Activated CD4-positive, alpha-beta T cell treated with anti-CD3 and anti-CD28 coated beads, Interleukin-2, Interleukin-4, amounts not matched to agents 100 ng/mL and 50 ng/mL, durations not matched to agents 16 hours and 8 hours (primary cell): ENCODE measurements at places on chromosomes 4 and X.
A peak's percentile ranks its signal among the peaks of the same experiment; 100 is the strongest.

- no peak for DNase-seq
These were observed 100.2 kb upstream of the MED14 start for GRCh38 chrX:40835526-40835925.

DNA sequence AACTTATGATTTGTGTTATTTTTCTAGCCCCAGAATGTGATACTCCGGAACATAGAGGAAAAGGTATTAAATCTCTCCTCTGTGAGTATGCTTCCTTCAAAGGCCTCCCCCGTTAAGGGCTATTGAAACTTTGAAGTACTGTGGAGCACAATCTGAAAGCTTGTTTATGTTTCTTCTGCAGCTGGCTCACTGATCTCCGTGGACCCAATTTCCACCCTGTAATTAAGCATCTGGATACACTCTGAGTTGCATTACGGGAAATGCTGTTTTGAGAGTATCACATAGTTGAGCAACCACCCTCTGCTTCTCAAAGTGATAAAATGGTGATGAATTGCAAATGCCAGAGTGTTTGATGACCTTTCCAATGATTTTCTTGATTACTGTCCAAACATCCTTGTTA, 296.8 kb upstream of the PABPC5 start:
- no peak for DNase-seq

DNA sequence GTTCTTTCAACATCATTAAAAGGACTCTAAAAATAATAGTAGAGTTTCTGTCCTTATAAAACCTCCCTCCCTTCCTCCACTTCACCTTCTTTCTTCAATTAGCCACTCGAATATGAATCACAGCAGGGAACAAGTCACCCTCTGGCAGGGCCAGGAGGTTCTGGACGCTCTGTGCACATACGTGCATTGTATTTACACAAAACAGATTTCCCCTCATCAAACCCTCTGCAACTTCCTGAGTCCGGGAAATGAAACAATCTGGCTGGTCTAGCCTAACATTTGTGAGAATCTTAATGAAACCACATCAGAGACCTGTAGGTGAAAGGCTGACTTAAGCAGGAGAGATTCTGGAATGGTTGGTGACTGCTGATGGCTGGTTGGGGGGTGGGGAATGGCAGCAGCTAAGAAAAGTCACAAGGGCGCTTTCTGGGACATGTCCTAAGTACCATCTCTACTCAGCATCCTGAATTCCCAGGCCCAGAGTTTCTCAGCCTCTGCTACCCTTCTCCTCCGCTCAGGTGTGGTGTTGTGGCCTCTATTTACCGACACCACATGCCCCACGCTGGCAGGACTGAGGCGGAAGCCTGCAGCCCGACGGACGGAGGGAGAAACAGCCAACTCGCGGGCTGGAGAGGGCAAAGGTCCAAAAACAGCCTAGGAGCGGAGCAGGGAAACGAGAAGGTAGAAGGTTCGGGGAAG, 1.0 kb downstream of the ZDHHC9 start:
- DNase-seq, result no peak

DNA sequence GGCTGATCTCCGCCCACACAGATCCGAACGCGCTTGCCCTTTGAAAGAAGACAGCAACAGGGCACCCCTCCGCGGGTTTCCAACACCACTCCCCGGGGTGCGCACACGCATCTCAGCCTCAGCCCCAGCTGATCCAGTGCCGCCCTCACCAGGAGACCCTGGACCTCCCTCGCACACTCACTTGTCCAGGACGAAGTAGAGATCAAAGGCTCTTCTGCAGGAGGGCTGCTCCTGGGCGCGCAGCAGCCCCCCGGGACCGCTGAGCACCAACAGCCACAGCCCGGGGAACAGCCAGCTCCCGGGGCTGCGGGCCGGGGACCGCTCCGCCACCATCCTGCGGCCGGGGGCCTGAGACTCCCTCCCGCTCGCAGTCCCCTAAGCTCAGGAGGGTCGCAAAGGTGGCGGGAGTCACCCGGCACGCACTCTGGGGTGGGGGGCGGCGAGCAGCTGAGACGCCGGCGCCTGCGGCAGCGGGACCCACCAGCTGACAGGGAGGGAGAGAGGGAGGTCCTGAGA, 743 bp downstream of the ANTXR2 start:
- DNase-seq, result no peak

- no peak for DNase-seq
These were observed 19.2 kb downstream of the RASGEF1B start for GRCh38 chr4:81452452-81453006.

DNA sequence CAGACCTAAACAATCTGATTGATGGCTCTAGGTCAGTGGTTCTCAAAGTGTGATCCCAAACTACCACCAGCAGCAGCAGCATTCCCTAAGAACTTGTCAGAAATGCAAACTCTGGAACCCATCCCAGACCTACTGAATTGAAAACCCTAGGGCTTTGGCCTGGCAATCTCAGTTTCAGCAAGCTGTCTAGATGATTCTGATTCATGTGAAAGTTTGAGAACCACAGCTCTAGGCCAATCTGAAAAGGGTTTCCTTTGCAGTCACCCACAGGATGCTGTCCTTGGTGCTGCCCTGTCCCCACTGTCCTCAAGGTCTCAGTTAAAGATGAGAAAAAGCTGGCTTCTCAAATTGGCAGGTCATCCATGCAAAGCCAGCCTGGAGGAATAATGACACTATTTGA, 34.8 kb downstream of the SMPX start:
- no peak for DNase-seq

DNA sequence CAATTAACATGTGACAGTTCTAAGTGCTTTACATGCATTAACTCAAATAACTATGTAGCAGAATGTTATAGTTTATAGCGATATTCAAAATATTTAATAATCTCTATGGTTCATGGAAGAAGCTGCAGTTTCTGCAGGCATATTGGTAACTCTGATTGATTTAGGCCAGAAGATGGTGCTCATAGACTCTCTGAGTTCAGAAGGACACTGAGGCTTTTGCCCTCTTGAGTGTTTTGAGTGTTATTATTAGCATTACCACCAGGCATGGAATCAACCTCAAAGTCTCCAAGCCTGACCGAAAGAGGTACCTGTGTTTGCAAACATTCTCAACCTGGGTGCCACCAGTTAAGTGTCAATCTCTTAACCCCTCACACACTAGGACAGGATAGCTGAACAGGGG, 792.3 kb upstream of the PCDH7 start:
- DNase-seq, result no peak

DNA sequence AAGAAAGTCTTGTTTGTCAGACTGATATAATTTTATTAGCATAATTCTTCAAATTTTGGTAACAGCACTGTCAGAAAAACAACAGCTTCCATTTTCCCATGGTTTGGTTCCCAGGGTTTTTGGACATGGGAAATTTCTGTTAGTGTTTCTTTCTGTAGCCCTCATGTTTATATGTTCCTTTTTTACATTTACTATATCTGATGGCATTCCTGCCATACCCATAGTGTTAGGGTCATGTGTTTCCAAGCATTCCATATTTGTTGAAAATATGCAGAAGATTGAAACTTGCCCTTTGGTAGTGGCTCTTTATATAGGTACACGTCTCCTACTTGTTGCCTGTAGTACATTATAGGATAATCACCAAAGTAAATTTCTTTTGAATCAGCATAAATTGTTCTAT, 65.8 kb downstream of the PDLIM5 start:
- DNase-seq, result no peak

GRCh38 chr4:54607521-54607920, 50.2 kb upstream of the KIT start:
- DNase-seq, result no peak

GRCh38 chrX:370244-370962, 16.3 kb downstream of the PPP2R3B start:
- DNase-seq, result no peak

- peak; percentile 62 for DNase-seq
These were observed 1.0 kb downstream of the CNOT6L start for GRCh38 chr4:77818073-77818601.

GRCh38 chr4:153266988-153267387, 62.7 kb downstream of the TRIM2 start:
- no peak for DNase-seq

- DNase-seq, result no peak
These were observed 5.4 kb upstream of the PIM2 start for GRCh38 chrX:48924270-48924669.

- DNase-seq, result no peak
These were observed 889.9 kb upstream of the INTU start for GRCh38 chr4:126742885-126743284.

DNA sequence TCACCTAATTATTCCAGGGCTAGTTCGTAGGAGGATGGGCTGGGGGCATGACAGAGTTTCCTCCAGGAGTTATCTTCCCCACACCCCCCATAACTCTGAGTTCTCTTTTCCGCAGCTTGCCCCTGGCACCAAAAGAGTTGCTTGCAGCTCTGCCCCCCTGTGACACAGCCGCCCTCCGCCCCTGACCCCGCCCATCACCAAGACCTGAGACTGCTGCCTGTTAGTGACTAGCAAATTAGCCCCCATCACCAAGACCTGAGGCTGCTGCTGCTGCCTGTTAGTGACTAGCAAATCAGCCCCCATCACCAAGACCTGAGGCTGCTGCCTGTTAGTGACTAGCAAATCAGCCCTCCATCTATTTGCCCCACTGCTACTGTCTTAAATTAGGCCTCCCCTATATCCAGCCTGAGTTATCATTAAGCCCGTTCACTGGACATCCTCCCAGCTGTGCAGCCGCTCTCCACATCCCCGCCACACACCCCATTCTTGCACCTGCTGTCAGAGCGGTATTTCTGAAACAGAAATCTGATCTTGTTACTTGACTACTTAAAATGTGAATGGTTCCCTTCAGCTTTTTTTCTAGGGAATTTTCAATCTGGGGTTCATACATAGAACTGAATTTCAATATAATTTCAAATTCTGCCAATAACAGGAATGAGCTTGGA, 1.5 kb upstream of the PAPSS1 start:
- DNase-seq, result no peak

GRCh38 chr4:119227690-119228089, 15.2 kb downstream of the USP53 start:
- DNase-seq, result no peak

- DNase-seq, result no peak
These were observed 50.2 kb downstream of the WDR44 start for GRCh38 chrX:118396113-118396512.

- no peak for DNase-seq
These were observed 42.6 kb upstream of the TADA2B start for GRCh38 chr4:7000421-7001176.

DNA sequence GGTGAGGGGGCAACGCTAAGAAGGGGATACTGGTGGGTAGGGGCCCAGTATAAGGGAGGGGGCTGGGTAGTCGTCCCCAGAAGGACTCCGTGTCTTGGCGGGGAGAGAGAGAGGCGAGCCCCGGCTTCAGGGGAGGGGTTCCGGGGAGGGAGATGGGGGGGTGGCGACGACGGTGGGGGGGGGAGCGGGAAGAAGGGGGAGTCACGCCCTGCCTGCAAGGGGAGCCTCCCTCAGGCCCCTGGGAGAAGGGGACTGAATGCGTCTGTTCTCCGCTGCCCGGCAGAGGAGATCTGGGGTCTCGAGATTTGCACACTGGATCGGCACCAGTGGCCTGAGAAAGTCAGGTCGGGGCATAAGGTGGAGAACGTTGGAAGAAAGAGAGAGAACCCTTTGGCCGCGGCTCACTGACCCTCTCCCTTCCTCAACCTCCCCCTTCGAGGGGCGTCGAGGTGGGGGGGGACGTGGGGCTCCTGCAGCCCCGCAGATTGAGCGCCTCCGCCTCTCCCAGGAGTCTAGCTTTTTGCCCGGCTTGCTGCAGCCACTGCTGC, 609 bp upstream of the BCORL1 start:
- DNase-seq, result no peak

- DNase-seq, result no peak
These were observed 27.4 kb downstream of the CBLL2 start for GRCh38 chrX:22300130-22300529.

DNA sequence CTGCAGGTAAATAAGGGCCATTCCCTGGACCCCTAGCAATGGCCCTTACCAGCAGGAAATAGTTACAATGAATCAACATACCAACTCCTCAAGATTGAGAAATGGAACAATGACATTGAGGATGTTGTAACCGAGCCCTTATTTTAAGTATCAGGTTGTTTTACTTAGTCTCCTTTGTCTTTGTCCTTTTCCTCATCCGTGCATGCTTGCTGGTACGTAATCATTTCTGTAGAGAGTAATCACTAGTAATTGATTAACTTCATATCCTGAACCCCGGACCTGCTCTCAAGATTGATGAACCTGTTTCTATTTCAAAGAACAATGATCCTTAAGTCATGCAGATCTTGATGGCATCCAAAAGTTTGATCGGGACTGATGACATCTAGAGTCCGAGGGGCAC, 98.6 kb upstream of the LANCL3 start:
- no peak for DNase-seq

DNA sequence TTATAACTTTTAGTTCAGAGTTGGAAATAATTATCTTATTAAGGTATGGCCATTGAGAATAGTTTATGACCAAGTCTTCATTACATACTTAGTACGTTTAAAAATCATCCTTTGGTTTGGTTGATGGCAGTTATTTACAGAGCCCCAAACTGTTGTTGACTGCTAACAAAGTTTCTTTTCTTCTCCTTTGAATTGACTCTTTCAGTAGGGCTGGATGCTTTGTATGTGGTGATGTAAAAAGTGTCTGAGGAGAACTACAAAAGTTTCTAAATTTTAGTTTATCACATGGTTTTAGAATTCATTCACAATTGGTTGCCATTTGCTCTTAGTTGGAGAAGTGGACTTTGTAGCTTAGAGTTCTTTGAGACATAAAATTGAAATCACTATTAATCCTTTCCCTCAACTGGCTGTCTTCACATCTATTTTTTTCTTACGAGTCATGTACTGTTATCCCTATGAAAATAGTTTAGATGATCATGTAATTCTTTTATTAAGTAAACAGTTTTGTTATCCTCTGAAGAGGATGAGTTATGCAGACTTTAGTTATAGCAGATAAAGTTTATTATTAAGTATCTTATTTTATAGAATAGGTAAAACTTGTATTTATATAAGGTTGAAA, 14.8 kb downstream of the PTPN13 start:
- DNase-seq, result no peak

DNA sequence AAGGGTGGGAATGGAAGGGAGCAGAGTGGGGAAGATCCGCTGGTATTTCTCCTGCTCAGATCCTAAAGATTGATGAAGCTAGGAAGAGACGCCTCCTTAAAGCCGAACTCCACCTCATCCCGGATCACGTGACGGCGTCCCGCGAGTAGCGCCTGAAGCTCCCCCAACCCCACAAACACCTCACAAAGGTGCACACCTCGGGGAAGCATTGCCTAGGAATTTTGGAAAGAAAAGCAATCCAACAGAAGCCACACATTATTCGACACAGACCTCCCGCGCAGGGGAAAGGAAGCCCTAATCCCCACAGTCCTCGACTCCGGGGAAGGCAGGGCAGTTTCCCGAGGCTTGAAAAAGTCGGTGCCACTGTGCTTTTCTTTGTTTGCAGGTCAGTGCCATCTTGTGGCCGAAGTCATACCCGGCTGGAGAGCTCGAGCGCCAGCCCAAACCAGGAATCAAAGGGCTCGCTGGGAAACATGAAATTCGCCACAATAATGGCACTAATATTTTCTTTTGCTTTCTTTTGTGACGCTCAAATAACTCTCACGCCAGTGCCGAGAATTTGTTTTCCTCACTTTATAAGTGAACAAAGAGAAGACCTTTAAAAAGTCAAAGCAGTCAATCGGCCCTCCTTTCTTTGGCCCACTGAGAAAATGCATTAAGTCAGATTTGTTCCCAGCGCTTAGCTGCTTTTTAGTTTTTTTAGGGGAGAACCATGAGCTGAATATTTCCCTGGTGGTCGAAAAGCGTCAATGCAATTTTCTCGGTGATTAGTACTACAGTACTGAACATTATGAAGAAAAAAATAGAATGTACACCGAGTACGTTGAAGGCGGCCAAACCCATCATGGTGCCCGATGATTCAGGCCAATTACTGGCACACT, at the start of gene NPY1R:
Gene NPY1R (minus strand): TSS at position 71 of the 881 bp plus-strand sequence. CDS start 6,042 bp downstream, outside the sequence.
- peak; percentile 30 for DNase-seq
